ENCODE measurements at places on chromosomes 2 and 18. TPM values are rescaled to one million over a fixed set of nuclear protein-coding genes. Genes with fewer than 3 reads are reported as not detected.

DNA sequence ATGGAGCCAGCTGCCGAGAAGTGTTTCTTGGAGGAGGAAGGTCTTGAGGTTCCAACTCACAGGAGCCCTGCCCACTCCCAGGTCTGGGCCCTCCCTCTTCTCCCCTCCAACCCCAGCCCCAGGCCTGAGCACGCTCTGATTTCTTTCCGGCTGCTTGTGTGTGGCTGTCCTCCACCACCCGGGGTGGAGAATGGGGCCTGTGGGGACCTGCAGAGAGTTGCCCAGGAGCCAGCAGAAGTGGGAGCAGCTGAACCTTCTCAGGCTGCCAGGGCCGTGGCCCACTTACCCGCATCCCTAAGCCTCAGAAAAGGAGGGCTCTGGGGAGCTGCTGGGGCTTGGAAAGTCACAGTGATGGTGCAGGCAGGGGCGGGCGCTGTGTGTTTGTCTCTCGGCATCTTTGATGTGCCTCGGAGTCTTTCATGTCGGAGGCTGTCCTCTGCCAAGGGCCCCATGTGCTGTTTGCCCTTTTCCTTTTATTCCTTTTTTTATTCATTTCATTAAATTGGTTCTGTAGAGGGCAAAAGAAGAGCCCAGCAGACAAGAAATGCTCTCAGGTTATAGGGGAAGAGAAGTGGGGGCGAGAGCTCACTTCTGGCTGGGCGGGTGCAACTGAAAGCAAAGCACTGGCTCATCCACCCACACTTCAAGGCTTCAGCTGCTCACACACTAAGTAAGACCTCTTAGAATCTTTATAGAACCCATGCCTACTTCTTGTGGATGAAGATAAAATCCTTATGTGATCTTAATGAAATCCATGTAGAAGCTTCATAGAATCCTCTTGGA, 52.5 kb downstream of the SDC1 start:
- no peaks in the 10 kb centered on the region for H3K36me3 ChIP-seq
- DNase-seq, result no peak
- no peaks in the 10 kb centered on the region for H3K27me3 ChIP-seq
- H3K27ac ChIP-seq, result no peak overlapping the region
- peaks cover 1% of the 10 kb centered on the region for H3K4me1 ChIP-seq

GRCh38 chr2:205358351-205358815, 323.9 kb upstream of the NRP2 start:
- no peaks in the 10 kb centered on the region for H3K27me3 ChIP-seq
- no peak overlapping the region for H3K4me3 ChIP-seq
- peaks cover 23% of the 10 kb centered on the region for H3K4me1 ChIP-seq
- H3K27ac ChIP-seq, result peak overlapping the region; percentile 69
- no peak for DNase-seq

- H3K4me3 ChIP-seq, result no peak overlapping the region
- no peaks in the 10 kb centered on the region for H3K27me3 ChIP-seq
- H3K4me1 ChIP-seq, result no peaks in the 10 kb centered on the region
- no peak for DNase-seq
Observed at GRCh38 chr2:186032102-186032738, 293.6 kb downstream of the FSIP2 start.

DNA sequence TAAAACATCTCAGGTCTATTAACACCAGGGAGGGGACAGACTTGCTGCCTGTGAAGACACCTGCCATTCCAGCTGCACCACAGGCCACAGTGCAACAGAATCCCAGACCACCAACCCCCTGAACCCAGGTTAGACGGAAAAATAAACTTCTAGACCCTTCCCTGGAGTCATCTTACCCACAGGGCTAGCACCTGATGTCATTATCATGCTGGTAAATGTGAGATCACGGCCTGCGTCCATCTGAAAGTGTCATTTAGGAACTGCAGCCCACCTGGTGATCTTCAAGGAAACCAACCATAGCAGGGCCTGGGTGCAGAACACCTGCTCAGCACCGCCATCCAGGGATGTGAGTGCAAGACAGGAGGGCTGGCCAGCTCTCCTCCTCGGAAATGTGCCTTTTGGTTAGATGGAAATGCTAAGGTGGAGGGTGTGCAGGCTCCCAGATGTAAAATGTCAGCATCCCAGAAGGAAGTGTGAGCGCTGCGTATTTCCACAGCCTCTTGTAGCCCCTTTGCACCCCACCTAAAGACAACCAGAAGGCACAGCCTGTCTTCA, 80.8 kb downstream of the PTGR3 start:
- H3K27me3 ChIP-seq, result no peaks in the 10 kb centered on the region
- H3K27ac ChIP-seq, result no peak overlapping the region
- DNase-seq, result peak; percentile 23
- no peaks in the 10 kb centered on the region for H3K36me3 ChIP-seq
- no peak overlapping the region for H3K4me3 ChIP-seq

GRCh38 chr18:23094411-23095190, 40.7 kb upstream of the CABLES1 start:
- no peaks in the 10 kb centered on the region for H3K27me3 ChIP-seq
- no peak overlapping the region for H3K27ac ChIP-seq
- no peak for DNase-seq
- no peaks in the 10 kb centered on the region for H3K36me3 ChIP-seq

DNA sequence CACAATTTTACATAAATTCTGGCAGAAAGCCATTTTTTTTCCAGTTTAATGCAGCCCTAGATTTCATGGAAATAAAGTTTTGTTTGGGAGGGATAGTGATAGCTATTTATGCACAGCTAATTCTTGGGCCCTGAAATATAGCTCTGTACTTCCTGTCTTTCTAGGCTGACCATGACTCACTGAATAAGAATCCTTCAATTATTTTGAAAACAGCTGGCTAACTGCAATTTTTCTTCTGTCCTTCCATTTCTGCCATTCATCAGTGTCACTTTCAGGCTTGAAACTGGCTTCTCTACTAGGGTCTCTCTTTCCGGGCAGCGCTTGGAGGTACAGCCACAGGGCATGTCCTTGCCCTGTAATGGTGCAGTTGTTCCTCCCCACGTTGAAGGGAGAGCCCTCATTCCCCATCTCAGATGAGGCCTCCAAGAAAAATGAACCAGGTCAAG, 97.1 kb upstream of the TMEM178A start:
- H3K36me3 ChIP-seq, result no peaks in the 10 kb centered on the region
- H3K27me3 ChIP-seq, result no peaks in the 10 kb centered on the region
- no peak for DNase-seq
- peak overlapping the region; percentile 86 for H3K27ac ChIP-seq
- H3K4me1 ChIP-seq, result peaks cover 43% of the 10 kb centered on the region

GRCh38 chr18:14029512-14029911, 102.7 kb downstream of the ZNF519 start:
- no peaks in the 10 kb centered on the region for H3K4me1 ChIP-seq
- H3K4me3 ChIP-seq, result no peak overlapping the region
- no peak for DNase-seq
- no peaks in the 10 kb centered on the region for H3K27me3 ChIP-seq
- no peak overlapping the region for H3K27ac ChIP-seq

Gene OBSL1
- total RNA-seq, result 53.1 TPM

Gene SCN3A
- 0.19 TPM for total RNA-seq

Gene NOSTRIN
- total RNA-seq, result not detected

Gene PER2
- 5.8 TPM for total RNA-seq

Measured in SJSA1 (cell line).